ENCODE measurements at places on chromosomes 13 and 19.

DNA sequence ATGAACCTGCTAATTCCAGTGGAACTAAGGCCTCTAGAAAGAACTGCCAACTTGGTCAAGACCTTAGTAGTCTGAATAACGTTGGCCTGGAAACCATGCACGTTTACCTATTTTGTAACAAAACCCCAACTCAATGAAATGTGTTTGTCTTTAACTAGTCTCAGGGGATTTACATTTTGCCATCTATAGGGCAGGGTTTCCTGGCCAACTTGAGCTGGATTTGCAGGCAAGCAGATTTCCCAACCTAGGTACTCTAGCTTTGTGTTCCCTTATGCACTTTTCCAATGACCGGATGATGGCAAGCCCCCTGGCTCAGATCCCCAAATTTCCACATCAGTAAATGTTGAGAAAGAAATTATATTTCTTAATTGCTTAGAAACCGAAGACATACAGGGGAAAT is 114.5 kb downstream of the IRS2 start:
- no peak for DNase-seq

GRCh38 chr13:59099182-59099974 is 1064.3 kb downstream of the DIAPH3 start:
- no peak for DNase-seq

DNA sequence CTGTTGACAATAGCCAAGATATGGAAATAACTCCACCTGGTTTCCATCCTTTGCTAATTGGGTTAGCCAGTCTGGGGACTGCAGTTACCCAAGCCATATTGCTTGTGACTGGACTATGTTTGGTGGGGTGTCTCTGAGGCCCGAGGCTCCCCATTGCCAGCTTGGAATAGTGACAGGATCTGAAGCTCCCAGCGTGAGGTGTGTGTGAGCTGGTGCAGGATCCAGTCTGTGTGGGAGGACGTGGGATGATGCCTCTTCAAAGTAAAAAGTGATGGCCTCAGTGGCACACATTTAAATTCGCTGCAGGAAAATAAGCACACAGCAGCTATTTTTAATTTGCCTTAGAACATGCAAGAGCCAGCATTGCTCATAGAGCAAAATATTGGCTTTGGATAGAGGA is 75.0 kb downstream of the TEX26 start:
- DNase-seq: no peak

DNA sequence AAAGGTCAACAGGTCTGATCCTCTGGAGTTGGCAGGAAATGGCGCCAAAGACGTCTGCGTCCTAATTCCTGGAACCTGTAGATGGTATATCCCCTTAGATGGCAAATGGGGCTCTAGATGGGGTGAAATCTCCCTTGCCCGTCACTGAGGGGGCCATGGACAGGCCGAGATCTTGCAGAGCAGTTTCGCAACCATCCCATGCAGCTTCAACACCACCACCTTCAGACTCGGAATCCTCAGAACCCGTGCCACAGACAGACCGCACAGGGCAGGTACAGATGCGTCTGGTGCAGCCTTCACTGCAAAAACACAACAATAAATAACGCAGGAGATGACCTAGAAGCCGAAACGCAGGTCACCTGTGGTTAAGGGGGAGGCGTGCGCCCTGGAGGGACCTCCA is 17.7 kb downstream of the REXO1 start:
- no peak for DNase-seq

All from NCI-H69 (cell line).